CD4-positive, alpha-beta T cell treated with Interleukin-2 at 100 ng/mL for 4 hours (primary cell): ENCODE measurements at places on chromosomes 1 and 21.

DNA sequence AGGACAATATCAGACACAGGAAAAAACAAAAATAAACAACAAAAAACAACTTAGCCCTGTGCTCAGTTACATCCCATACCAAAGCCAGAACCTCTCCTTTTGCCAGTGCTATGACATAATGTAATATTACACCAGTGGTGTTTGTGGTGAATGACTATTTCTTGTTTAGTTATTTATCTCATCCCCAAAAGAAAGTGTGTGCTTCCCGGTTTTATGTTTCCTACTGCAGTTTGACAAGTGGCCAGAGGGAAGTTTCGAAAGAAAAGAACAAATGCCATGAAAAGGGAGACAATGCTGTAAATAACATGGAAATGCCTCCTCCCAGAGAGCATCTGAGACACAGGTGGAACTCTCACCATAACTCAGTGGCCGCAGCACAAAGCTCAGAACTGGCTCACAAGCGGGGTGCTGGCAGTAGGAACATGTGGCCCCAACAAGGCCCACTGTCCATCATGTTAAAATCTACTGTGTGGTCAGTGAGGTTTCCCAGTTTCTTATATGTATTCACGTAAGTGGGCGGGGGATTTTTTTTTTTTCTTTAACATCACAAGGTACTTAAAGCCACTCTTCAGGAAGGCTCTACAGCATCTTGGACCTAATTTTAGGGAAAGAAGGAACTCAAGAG lies 158.2 kb downstream of the BARHL2 start:
- DNase-seq: no peak

DNA sequence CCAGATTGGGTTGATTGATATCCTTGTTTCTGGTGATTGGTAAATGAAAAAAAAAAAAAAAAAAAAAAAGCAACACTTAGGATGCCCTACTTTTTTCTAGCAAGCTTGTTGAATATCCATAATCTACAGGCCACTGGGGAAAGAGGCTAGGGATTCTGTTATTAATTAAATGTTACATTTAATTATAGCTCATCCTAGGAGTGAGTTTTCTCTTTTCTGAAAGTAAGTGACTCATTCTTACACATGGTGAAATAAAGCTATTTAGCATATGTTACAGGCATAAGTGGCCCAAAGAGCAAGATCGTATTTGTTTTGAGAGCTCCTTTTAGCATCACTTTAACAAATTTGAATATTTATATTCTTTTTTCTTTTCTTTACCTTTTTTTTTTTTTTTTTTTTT lies 94.5 kb downstream of the FNBP1L start:
- DNase-seq: no peak

- no peak for DNase-seq
Observed at GRCh38 chr21:15872236-15872635, 142.5 kb downstream of the USP25 start.

- DNase-seq: no peak
Observed at GRCh38 chr1:10591010-10591409, 116.3 kb downstream of the PEX14 start.

GRCh38 chr1:171477804-171478203 lies 7.5 kb upstream of the PRRC2C start:
- no peak for DNase-seq

DNA sequence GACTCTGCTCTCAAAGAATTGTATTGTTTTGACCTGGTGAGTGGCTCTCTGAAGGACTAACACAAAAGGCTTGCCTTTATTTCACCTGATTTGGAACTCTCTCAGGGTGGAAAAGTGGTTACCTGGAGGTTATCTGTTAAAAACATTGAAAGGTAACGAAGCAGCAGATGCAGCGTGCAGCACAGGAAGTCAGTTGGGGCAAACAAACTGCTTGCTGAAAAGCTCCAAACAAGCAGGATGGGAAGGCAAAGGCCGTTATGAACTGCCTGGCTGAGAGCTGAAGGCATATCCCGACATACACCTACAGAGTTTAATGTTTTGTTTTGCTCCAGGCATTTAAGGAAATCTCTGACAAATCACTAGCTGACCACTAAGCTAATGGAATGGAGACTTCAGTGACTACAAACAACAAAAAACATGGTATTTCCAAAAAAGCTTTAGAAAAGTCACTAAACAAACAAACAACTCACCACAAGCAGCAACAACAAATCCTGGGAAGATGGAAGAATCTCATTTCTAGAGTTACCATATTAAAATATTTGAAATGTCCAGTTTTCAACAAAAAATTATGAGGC lies 44.3 kb upstream of the BATF3 start:
- DNase-seq: no peak

DNA sequence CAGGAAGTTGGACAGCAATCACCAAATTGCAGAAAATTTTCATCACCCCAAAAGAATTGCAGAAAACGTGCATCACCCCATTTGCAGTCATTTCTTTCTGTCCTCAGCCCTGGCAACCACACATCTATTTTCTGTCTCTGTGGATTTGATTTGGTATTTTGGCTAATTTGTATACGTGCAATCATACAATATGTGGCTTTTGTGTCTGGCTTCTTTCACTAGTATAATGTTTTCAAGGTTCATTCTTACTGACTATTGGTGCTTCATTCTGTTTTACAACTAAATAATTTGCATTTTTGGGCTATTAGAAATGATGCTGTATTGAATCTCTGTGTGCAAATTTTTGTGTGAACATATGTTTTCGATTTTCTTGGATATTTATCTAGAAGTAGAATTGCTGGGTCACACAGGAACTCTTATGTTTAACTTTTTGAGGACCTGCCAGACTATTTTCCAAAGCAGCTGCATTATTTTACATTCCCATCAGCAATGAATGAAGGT lies 24.8 kb upstream of the PRDM2 start:
- DNase-seq: no peak

DNA sequence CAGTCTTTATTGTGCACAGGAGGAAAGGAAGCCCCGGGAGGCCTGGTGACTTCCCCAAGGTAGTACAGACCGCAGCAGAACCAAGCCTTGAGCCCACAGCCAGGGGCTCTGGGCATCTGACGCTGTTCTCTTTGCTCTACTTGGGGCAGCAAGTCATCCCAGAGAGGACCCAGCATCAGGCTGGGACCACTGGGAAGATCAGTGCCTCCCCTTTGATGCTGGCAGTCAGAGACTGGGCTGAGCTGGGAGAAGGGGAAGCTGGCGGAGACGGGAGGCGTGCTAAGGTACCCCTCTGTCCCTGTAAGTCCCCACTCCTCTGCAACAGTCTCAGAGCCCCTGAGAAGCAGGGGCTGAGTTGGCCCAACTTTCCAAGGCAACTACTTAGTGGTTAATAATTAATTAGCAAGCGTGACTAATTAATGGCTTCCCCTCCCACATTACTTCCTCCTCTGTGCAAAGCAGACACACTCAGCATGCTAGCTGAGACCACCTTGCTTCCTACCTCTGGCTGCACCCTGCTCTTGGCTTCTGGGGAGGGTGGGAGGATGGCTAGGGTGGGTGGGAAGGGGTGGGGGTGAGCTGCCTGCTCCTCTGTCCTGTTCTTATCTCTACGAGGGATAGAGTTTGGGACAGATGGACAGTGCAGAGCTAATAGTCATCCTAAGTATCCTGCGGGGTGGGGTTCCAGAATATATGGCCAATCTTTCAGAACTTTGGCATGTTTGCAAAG lies 1.3 kb downstream of the INAVA start:
- no peak for DNase-seq

DNA sequence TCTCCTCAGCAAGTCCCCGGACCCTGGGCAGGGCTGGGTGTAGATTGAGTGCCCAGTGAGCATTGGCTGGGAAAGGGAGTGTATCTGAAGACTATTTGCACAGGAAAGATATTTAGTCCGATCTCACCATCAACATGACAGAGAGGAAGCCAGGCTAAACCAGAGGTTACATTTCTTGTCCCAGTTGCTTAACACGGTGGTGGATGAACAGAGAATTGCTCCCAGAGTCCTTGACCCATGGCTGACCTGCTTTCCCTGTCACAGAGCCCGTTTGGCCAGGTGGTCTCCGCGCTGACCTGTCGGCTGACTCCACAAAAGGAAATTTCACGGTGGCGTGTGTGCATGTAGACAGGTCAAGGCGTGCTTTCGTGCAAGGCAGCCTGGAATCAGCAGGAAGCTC lies 83.5 kb downstream of the BEND5 start:
- DNase-seq: no peak

GRCh38 chr1:248858096-248858890 lies 592 bp downstream of the ZNF692 start:
- no peak for DNase-seq

DNA sequence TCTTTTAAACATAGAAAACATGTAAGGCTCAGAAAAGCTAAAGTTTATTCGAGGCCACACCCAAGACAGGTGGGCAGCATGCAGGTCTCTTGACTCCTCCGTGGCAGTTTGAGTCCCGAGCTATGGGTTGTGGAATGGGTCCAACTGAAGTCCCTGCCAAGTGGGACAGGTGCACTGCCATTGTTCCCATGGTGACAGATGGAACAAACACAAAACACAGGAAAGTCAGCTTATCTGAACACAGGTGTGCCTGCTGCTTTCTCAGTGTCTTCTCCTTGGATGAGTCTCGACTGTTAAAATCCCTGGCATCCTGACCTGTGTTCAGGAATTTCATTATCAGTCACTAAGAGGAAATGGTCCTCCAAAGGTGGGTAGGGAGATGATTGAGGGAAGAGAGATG lies 99.0 kb upstream of the RAB4A start:
- DNase-seq: no peak

DNA sequence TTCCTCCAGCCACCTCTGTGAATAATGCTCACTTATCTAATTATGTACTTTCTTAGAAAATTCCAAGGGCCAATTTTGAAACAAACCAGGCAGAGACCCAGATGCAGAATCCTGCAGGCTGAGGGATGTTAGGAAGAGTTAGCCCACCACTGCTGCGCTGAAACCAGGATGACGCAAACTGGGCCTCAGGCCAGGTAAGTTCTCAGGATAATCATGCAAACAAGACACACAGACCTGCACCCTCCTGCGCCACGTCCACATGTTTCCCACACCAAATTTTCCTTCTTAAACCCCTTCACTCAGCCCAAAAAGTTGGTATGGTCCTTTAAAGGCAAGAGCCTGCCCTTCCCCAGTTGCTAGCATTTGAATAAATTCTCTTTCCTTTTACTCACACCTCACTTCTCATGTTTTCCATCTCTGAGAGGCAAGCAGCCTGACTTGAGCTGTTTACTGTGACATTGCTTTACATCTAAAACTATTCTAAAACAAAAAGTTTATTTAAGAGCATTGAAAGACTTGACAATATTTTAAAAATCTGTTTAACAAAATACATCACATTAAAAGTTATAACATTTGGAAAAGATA lies 887.1 kb downstream of the LRRIQ3 start:
- DNase-seq: no peak

DNA sequence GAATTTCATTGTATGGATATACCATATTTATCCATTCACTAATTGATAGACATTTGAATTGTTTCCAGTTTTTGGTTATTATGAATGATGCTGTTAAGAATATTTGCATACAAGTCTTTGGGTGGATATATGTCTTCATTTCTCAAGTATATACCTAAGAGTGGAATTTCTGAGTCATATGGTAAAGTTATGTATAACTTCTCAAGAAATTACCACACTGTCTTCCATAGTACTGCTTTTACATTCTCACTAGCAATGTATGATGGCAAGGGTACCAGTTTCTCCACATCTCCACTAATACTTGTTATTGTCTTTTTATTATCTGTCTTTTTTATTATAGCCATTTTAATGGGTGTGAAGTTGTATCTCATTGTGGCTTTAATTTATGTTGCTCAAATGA lies 74.6 kb upstream of the TENT5C start:
- DNase-seq: no peak

- DNase-seq: no peak
Observed at GRCh38 chr1:32900371-32900955, 726 bp downstream of the TMEM54 start.

DNA sequence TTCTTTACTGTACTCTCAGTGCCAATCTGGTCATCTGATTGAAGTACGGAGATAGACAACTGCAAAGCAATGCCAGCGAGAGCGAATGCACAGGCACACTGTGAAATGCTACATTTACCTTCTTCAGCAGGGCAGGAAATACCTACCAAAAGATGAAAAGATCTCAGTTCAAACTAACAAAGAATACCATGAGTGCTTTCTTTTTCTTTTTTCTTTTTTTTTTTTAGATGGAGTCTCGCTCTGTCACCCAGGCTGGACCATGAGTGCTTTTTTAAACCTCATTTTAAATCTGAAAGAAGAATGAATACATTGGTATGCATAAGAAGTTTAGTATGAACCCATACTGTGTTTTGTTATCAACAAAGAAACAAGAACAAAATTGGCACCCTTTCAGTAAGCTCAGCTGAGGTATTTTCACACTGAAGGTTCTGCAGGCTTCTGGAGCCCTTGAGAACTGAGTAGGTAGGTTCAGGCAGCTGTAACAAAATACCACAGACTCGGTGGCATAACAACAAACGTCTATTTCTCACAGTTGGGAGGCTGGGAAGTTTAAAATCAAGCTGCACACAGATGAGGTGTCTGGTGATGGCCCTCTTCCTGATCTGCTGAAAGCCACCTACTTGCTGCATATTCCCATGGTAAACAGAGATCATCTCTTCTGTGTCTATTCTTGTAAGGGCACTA lies 1.7 kb upstream of the CHI3L2 start:
- peak; percentile 48 for DNase-seq

- DNase-seq: no peak
Observed at GRCh38 chr21:37757606-37758376, 158.5 kb downstream of the KCNJ6 start.

DNA sequence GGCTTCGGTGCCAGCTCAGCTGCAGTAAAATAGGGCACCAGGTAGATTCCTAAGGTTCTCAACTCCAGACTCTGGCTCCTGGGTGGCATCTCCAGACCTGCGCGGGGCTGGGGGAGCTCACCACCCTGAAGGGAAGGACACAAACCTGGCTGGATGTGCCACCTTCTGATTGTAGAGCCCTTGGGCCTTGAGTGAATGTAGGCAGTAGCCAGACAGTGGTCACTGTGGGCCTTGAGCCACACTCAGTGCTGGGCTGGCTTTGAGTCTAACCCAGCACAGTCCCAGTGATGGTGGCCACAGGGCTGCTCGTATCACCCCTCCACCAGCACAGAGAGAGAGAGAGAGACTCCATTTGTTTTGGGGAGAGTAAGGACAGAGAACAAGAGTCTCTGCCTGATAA lies 38.0 kb upstream of the SH3GLB1 start:
- DNase-seq: no peak

DNA sequence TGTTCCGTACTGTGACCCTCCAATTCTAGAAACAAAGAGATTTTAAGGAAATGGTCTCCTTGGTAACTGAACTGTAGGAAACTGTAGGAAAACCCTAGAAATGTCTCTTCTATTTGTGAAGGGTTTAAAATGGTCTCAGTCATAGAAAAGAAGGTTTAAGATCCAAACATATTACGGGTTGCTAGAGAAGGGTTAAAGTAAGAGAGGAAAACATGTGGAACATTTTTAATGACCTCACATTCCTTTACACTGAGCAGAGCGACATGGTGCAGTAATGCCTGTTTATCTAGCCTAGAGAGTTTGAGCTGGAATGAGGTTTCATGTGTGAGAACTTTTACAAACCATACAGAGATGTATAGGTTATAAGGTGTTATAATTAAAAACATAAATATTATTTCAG lies 36.9 kb upstream of the C1orf105 start:
- DNase-seq: no peak

GRCh38 chr1:223771469-223771813 lies 59.1 kb downstream of the CAPN2 start:
- DNase-seq: no peak
